ENCODE measurements at places on chromosomes 1 and 21. TPM values are rescaled to one million over a fixed set of nuclear protein-coding genes. Genes with fewer than 3 reads are reported as not detected.
A peak's percentile ranks its signal among the peaks of the same experiment; 100 is the strongest.

DNA sequence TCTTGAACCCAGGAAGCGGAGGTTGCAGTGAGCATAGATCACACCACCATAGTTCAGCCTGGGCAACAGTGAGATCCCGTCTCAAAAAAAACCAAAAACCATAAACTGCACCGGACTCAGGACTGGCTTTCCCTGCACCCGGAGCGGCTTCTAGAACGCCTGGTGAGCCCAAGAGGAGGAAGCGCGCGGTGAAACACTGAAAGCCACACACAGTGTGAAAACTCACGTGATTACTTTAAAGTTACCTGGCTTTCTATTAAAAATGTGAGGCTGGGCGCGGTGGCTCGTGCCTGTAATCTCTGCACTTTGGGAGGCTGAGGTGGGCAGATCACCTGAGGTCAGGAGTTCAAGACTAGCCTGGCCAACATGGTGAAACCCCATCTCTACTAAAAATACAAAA is 7.0 kb upstream of the TRAPPC10 start:
- no peak for DNase-seq

GRCh38 chr1:76866566-76866965 is 714 bp upstream of the ST6GALNAC5 start:
- no peak for DNase-seq

DNA sequence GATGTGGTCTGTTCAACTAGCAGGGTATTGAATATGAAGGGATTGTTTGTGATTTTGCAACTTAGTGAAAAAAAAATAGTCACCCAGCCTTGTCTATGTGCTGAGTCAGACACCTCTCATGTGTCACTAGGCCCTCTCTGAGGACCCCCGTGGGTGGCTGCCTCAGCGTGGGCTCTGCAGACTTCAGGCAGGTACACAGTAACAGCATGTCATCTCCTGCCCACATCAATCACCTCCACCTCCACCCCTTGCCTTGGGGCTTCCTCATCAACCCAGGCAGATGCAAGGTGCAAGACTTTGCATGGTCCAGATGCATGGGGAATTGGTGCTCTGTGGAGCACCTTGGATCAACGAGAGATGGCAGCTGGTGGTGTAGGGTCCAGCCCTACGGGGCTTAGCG is 23.9 kb downstream of the PCP4 start:
- DNase-seq: no peak

DNA sequence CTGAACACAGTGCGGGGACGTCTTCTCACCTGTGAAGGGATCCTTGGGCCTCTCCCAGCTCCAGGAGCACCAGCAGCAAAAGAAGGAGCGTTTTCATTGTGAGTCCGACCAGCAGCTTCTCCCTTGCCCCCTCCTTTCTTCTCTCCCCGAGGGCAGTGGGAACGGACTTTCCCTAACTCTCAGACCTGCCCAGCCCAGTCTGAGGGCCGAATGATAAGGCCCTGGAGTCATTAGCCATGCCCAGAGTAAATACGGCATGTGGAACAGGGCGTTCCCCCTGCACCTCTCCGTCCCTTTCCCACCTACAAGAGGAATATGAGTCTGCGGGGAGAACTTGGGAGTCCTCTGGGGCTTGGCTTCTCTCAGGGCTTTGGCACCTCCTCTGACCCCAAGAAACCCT is at the start of gene CTSE:
Gene CTSE, minus strand, starts transcription at position 201 of the 400 bp plus-strand sequence. Its CDS starts 104 bp downstream, at position 97.
- no peak for DNase-seq

DNA sequence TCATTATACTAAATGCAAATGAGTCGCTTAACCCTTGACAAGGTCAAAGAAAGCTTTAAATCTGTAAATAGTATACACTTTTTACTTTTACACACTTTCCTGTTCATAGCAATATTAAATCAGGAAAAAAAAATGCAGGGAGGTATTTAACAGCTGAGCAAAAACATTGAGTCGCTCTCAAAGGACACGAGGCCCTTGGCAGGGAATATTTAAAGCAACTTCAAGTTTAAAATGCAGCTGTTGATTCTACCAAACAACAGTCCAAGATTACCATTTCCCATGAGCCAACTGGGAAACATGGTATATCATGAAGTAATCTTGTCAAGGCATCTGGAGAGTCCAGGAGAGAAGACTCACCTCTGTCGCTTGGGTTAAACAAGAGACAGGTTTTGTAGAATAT is 62.7 kb downstream of the CAPN2 start:
- DNase-seq: no peak

GRCh38 chr21:21387916-21388315 is 389.7 kb downstream of the NCAM2 start:
- DNase-seq: no peak

GRCh38 chr1:245589906-245590305 is 435.1 kb downstream of the KIF26B start:
- no peak for DNase-seq

DNA sequence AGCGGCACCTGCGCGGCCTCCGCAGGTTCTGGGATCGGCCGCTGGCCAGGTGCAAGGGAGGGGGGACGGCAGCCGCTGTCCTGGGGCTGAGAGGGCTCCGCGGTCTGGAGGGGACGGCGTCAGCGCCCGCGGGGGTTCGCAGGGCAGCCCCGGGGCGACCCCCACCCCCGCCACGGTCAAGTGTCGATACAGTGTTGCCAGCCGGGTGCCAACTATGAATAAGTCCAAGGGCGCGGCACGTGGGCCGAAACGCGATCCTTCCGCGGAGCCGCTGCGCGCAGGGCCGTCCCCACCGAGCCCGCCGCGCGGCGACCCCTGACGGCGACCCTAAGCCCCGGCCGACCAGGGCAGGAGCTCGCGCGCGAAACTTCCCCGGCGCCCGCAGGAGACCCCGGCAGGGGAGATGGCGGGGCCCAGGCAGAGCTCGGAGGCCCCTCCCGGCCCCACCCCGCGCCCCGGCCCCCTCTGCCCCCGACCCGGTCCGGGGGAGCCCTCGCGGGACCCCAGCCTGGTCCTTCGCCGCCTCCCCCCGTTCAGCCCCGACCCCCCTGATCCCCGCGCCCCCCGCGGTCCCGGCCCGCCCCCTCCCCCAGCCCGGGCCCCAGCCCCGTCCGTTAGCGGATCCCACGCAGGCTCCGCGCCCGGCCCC is 586 bp upstream of the AGPAT3 start:
- peak; percentile 25 for DNase-seq

DNA sequence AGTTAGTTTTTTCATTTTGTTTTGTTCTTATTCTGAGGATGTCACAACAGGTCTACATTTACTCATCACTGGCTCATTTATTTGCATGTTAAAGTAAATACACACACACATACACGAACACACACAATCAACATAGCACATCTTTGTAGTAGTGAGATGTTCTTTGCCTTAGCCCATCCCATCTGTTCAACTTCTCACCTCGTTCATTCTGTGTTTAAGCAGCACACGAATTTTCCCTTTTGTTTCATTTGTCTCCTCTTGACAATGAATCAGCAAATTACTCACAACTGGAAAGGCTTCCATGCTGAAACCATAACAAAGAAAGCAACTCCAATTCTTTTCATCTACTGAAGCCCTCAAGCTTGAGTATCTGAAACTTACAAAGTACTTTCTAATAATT is 133.3 kb upstream of the CHRM3 start:
- no peak for DNase-seq

DNA sequence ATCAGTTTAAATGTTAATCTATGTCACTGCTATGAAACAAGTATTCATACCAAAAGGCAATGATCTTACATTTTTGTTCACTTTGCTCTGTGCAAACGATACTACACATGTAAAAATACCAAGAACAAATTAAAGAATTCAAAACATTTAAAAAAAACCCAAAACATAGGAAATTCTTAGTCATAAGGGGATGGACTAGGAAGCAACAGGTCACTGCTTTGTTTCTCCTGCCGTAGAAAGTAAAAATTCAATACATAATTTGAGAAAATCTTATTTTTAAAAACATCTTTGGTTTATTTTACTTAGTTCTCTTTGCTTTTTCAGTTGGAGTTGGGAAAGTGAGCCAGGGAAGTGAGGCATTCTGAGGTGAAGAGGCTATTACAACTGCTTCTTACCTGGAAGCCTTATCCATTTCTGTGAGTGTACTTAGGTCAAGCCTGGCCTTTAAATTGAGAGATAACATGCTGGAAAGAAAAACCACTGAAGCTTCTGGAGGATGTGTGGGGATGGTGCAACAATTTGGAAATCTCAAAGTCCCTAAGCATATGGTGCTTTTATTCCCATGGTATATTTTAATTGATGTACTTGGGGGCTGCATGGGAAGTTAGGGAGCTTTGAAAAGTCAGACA is 183.5 kb downstream of the CDC42BPA start:
- no peak for DNase-seq

GRCh38 chr1:87394982-87395381 is 66.3 kb downstream of the LMO4 start:
- no peak for DNase-seq

- DNase-seq: no peak
Observed at GRCh38 chr1:17307946-17308345, at the start of gene PADI4. Gene PADI4, plus strand, starts transcription at chr1:17308197. Its CDS starts 26 bp downstream, at chr1:17308223.

DNA sequence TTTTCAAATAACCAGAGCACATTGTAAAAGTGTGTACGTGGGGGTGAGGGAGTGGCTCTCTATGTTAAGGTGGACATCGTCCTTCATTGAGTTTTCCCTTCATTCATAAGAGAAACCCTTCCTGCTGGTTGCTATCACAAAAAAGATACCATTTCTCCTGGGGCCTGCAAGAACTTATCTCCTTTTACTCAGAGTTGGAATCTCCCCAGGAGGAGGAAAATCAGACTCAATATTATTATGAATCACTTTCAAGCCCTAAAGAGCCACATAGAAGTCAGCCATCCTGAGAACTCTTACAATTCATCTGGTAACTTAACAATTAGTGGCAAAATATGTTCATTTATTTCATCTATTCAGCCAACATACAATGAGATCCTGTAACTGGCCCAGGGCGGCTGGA is 27.1 kb upstream of the TGFBR3 start:
- DNase-seq: no peak

- no peak for DNase-seq
Observed at GRCh38 chr1:59292562-59292961, 4.3 kb upstream of the FGGY start.

DNA sequence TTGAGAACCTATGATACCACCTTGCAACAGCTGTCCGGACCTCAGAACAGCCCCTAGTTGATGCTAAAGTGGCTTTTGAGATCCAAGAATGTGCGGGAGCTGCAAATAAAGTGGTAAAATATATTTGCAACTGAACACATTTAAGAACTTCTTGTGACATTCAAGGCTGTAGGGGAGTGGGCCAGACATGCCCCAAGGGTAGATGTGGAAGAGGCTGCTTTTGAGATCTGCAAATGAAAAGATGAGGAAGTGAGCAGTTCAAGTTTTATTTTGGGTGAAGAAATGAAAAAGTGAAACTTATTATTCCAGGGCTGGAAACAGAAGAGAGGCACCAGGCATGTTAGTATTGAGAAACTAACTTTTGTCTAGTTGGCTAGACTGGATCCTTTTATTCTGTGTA is 359.5 kb upstream of the PLXNA2 start:
- DNase-seq: no peak

DNA sequence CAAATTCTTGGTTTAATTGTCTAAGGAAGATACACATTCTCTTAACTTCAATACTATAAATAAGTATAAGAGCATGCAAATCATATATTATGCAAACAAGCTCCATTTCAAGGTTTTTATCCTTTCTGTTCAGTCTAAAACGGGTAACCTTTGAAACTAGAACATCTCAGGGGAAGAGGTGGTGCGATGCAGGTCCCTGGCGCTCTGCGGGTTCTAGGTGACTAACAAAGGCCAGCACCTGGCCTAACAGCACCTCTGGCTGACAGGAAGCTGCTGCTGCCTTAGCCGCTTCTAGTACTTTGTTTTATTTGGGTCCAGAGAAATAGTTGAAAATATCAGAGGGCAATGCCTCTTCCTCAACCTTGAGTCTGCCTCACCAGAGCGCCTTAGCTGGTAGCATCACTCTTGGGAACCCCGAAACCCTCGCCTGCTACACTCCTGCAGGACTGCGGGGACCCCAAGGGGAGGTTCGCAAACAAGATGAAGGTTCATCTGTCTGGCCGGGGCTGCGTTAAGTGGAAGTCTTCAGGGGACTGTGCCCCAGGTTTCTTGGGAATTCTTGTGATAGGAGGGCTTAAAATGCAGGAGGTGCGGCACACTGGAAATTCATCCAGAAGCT is 45.5 kb downstream of the PRDM15 start:
- DNase-seq: no peak

DNA sequence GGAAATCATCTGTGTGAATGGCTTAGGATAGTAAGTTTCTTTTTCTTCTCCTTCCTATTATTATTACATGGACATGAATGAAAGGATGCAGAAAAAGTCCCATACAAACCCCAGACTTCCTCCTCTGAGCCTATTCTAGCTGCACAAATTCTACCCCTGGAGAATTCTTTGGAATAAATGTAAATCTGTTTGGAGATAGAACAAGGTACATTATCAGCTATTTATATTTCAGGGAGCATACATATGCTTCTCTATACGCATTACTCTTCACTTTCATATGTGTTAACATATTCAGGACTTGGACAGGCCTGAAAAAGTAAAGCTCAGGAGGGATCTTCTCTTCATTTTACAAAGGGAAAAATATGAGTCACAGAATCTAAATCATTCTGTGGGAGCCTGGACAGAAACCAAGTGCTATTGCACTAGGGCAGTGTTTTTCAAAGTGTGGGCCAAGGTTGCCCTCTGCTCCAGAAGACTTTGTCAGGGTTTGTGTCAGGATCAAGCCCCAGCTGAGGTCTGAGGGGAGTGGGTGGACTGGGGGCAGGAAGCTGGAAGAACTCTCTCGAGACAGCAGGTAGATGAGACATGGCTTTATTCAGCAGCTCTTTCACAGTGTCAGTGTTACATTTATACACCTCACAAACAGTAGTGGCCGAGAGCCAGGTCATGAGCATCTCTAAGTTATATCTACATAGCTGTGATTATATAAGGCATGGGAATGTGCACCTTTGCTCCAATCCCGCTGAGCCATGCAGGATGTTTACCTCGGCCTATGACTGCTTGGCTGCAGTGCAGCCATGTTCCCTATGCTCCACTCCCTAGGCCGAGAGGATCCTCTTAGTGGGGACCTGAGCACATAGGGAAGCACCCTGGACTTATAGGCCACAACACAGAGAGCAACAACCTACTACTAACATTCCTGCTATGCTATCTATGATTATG is 114.3 kb downstream of the GDAP2 start:
- no peak for DNase-seq

GRCh38 chr1:201938440-201939035 is 7.8 kb downstream of the LMOD1 start:
- DNase-seq: no peak

- DNase-seq: peak; percentile 26
Observed at GRCh38 chr1:154546264-154547063, 12.0 kb downstream of the UBE2Q1 start.

GRCh38 chr1:54601730-54602129 is 21.6 kb downstream of the FAM151A start:
- DNase-seq: no peak

The CR1L gene
- total RNA-seq: not detected

The SPRR2A gene
- not detected for total RNA-seq

The CFAP45 gene
- total RNA-seq: 0.53 TPM

The TSPEAR gene
- not detected for total RNA-seq

The DRAXIN gene
- 0.07 TPM for total RNA-seq

The PLEKHG5 gene
- 15.6 TPM for total RNA-seq

The S100A14 gene
- not detected for total RNA-seq

The GIPC2 gene
- not detected for total RNA-seq

The MARK1 gene
- not detected for total RNA-seq

The C1QA gene
- total RNA-seq: 2.9 TPM

The NCAM2 gene
- not detected for total RNA-seq

The GUCA2B gene
- not detected for total RNA-seq

The NTPCR gene
- total RNA-seq: 16.0 TPM

The UBASH3A gene
- total RNA-seq: 101 TPM

The PUM1 gene
- total RNA-seq: 181 TPM

The SLC22A15 gene
- total RNA-seq: 1.3 TPM

The CACNA1S gene
- total RNA-seq: not detected

The TMPRSS2 gene
- not detected for total RNA-seq

The RPE65 gene
- total RNA-seq: not detected
